ENCODE measurements at places on chromosomes 2 and 18.
A peak's percentile ranks its signal among the peaks of the same experiment; 100 is the strongest.

- no peak for DNase-seq
Observed at GRCh38 chr2:74496997-74497776, 2.2 kb downstream of the LBX2 start.

DNA sequence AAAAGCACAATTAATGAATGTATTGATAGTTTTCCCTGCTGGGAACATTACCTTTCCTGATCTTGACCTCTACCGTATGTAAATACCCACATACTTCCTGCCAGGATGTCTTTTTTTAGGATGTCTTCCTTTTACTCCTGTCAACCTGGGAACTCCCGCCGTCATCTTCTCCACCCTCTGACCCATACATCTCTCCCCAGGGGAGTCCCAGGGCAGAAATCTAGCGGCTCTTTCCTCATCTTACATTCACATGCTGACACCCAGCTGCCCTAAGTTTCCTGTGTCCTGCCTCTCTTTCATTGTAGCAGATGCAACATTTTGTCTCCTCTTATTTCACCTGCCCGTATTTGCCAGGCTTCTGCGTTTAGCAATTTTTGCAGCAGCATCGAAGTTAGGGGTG is 107.8 kb downstream of the CRIM1 start:
- no peak for DNase-seq

- DNase-seq: no peak
Observed at GRCh38 chr2:235518322-235519090, 24.7 kb downstream of the AGAP1 start.

DNA sequence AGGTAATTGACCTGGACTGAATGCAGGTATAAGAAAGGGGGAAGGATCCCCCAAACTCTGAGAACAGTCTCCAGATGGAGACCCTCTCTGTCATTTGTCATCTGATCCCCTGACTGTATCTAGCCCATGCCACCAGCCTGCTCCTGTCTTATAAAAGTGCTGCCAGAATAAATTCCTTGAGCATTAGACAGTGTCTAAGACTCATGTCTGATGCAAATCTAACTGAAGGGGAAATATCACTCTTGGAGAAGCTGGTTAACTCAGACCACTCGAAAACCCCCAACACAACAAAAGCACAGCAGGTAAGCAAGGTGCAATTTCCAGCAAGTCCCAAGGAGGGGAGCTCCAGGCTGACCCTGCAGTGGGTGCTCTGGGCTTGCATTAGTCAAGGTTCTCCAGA is 40.9 kb upstream of the KDM3A start:
- DNase-seq: no peak

GRCh38 chr2:191899410-191899809 is 52.5 kb upstream of the CAVIN2 start:
- DNase-seq: no peak

GRCh38 chr2:37855283-37856041 is 69.6 kb upstream of the RMDN2 start:
- no peak for DNase-seq

DNA sequence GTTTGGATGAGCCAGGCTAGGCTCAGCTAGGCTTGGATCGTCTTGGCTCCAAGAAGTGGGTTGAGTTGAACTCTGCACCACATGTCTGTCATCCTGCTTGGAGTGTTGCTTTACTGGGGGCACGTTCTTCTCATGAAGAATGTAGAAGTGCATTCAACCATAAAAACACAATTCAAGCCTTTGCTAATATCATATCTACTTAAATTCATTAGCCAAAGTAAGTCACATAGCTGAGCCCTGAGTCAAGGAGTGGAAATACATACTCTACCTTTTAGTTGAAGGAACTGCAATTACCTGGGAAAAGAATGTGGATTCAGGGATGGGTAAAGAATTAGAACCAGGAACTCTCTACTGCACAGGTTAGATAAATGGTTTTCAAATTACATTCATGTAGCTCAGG is 360.4 kb upstream of the KCNH7 start:
- DNase-seq: no peak

DNA sequence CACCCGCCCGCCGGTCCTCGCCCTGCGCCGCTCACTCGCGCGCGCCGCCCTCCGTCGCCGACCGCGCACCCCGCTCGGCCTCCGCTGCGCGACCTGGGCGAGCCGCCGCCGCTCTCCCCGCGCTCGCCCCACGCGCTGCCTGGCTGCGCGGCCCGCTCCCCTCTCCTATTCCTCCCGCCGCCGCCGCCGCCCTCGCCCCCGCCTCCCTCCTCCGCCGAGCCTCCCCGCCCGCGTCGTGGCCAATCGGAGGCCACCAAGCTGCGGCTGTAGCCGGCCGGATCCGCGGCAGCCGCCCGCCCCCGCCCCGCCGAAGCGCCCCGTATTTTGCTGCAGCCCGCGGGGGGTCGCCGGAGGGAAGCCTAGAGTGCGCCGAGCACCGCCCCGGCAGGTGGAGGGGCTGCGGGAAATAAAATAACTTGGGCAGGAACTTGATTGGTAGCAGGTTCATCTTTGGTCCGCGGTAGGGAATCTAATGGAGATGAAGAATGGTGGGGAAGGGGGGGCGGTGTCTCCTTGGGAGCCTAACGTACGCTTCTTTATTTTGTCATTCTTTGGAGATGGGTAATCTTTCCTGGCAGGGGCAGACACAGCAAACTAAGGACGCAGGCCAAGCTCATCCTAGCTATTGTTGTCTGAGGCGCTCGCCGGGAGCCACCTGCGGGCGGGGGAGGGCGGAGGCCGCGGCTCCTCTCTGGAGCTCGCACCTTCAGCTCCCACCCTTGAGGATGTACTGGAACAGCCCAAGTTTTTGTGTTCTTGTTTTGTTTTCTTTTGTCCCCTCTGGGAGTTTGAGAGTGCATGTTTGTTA is 1.1 kb upstream of the CDH2 start:
- DNase-seq: peak; percentile 79
